ENCODE measurements at places on chromosomes 16 and 17.

DNA sequence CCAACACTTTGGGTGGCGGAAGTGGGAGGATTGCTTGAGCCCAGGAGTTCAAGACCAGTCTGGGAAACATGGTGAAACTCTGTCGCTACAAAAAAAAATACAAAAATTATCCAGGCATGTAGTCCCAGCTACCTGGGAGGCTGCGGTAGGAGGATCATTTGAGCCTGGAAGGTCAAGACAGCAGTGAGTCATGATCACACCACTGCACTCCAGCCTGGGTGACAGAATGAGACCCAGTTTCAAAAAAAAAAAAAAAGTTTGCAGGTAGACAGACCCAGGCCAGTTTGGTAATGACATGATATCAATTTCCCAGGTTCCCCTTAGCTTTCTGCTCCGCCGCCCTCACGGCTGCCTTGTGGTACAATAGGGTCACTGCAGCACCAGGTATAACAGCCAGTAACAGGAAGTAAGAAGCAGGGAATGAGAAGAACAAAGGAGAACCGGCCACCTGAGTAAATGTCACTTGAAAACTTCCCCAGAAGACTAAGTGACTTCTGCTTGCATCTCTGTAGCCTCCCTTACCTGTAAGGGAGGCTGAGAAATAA lies 201.2 kb upstream of the HSBP1 start:
- DNase-seq = no peak

GRCh38 chr17:78745407-78746088 lies 36.5 kb downstream of the CYTH1 start:
- no peak for DNase-seq

GRCh38 chr17:44307387-44308186 lies 814 bp upstream of the RUNDC3A start:
- no peak for DNase-seq

- no peak for DNase-seq
These were observed 79.9 kb downstream of the ZNF18 start for GRCh38 chr17:11917415-11917814.

- no peak for DNase-seq
These were observed 28.9 kb downstream of the COX10 start for GRCh38 chr17:14098246-14098645.

- DNase-seq = no peak
These were observed 301.9 kb upstream of the KCNJ16 start for GRCh38 chr17:69773081-69773480.

DNA sequence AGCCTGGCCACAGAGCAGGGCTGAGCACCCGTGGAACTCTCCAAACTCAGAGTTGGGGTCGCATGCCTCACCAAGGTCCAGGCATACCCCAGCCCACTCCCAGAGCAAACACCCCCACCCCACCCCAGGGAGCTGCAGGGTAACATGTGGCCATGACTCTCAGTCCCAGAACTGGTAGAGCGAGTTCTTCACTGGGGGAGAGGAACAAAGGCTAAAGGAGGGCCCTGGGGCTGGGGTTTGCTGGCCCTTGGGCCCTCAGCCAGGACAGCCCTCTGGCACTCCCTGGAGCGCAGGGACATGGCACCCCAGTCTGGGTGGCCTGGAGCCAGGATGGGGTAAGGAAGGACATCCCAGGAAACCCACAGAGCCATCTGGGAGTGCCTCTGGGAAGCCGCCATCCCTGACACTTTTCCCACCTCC lies 4.2 kb downstream of the HID1 start:
- no peak for DNase-seq

GRCh38 chr16:8855972-8856371 lies 12.8 kb downstream of the CARHSP1 start:
- no peak for DNase-seq
